ENCODE measurements at places on chromosomes 1 and 21.

DNA sequence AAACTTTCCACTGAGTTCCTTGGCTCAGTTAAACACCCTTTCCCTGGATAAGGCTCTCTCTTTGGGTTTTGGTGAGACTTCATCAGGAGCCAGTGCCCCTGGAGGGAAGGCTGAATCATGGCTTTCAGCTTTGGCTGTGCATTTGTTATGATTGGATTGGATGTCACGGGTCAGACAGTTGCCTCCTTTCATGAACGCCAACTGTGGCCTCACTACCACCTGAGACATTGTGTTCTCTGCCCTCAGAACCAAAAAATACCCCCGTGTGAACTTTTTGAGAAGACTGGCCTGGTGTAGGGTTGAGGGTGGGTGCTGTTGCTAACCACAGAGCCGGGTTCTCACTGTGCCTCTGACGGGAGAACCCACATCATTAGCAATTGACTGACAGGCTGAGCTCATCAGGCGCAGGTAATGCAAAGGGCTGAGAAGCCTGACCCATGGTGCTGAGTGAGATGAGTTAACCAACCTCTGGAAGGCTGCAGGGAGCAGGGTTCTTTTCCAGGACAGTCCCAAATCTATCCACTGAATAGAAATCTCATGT, 65.6 kb downstream of the HHAT start:
- no peak for DNase-seq

DNA sequence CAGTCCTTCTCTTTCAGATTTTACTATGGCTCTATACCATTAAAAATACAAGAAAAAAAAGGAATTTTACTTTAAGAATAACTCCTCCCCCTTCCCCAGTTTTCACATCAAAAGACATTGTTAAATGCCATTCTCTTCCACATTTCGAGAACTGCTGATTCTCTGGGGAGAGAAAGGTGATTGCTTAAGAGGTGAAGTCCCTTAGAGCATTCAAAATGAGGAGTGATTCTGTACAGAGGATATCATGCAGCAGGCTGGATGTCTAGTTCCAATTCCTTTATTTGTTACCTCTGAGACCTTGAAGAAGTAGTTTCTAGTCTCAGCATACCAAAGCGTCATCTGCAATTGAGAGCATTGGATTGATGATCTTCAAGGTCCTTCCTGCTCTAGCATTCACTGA, 46.9 kb downstream of the FMO3 start:
- DNase-seq = no peak

- DNase-seq = no peak
Measured at GRCh38 chr1:45922374-45922773, 119.0 kb downstream of the MAST2 start.

GRCh38 chr1:47031585-47031984, 8.1 kb downstream of the CYP4X1 start:
- no peak for DNase-seq

- DNase-seq = no peak
Measured at GRCh38 chr1:107076841-107077240, 20.4 kb downstream of the PRMT6 start.

DNA sequence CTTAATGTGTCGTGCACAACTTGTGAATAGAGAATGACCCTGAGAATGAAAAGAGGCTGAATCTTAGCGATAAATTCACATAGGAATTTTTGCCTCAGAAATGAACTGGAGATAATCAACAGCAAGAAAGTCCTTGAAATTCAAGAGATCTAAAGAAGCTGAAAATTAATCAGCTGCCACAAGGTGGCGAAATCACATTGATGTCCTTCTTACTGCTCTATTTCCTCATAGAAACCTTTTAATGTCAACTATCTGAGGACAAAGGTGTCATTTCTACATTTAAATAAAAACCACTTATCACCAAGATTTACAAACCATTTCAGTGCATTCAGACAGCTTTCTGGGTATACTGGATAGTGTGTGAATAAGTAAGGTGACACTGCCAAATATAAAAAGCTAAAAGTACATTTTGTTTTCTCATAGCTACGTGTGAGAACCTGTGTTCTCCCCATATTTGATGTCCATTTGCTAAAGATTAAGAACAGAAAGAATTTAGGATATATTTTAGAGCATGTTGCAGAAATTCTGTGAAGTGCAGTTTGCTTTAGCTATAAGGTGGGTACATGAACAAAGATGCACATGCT, 485.3 kb upstream of the PTBP2 start:
- DNase-seq = no peak

- no peak for DNase-seq
Measured at GRCh38 chr1:22222723-22223122, 79.8 kb upstream of the WNT4 start.

DNA sequence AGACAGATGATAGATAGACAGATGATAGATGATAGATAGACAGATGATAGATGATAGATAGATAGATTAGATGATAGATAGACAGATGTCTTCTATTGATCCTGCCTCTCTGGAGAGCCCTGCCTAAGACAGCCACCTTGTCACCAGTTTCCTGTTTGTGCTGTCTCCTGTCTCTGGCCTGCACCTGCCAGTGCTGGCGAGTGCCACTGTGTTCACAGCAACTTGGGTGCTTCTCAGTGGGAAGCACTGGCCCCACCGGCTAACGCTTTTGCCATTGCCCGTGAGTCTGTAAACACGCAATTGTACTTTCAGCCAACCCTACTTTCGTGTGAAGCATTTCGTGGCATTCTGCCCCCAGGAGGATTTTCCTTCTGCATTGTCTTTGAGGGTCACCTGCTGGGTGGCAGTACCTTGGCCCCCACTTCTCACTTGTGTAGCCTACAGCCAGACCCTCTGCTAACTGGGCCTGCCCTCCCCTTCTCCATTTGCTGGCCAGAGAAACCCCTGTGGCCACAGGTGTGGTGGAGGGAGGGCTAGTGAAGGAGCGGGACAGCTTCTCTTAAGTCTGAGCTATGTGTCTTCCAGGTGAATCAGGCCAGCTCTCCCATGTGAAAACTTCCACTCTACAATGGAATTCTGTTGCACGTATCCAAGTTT, 23.4 kb upstream of the PDE9A start:
- DNase-seq = no peak

DNA sequence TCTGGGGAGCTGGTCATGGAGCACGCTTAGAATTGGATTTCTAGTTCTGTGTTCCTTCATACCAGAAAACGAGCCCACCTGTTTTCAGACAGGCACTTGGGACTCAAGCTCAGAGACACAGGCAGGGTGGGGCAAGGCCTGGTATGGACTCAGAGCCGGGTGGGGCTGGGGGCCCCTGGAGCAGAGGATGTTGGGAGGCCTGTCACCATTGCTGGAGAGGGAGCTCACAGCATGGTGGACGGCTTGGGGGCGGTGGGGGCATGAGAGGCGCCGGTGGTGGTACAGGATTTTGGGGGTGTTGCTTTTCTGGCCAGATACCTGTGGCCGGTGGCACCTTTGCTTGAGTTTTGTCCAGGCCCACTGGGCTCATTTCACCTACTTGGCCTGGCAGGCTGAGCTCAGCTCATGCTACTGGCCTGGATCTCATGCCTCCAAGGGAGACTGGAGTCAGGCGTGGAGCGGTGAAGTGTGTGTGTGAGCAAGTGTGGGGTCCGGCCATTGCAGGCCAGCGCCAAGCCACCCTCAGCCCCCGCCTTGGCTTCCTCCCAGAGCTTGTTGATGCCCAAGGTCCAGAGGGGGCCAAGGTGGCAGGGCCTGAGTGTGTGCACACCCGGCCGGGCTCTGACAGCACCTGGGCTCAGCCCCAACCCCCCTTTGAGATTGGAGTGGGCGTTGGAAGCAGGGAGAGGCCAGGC, 8.7 kb downstream of the SLX9 start:
- no peak for DNase-seq

GRCh38 chr1:232550007-232550406, 79.9 kb downstream of the SIPA1L2 start:
- no peak for DNase-seq

- no peak for DNase-seq
Measured at GRCh38 chr1:22533244-22533895, 29.9 kb upstream of the EPHA8 start.

- no peak for DNase-seq
Measured at GRCh38 chr1:72431810-72432209, 149.5 kb upstream of the NEGR1 start.

DNA sequence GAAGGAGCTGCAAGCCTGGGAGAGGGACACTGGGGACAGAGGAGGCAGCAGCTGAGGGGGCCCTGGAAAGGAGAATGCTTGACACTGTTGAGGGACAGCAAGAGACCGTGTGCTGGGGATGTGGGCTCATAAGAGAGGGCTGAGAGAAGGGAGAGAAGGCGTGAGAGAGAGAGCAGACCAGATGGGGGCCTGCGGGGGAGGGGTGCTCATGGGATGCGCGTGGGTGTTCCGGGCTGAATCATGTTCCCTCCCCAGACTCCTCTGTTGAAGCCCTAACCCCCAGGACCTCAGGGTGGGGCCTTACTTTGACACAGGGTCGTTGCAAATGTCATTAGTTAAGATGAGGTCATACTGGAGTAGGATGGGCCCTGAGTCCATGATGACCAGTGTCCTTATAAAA, 40.8 kb downstream of the NTPCR start:
- DNase-seq = no peak

GRCh38 chr1:88812366-88812765, 79.0 kb downstream of the GTF2B start:
- DNase-seq = no peak

DNA sequence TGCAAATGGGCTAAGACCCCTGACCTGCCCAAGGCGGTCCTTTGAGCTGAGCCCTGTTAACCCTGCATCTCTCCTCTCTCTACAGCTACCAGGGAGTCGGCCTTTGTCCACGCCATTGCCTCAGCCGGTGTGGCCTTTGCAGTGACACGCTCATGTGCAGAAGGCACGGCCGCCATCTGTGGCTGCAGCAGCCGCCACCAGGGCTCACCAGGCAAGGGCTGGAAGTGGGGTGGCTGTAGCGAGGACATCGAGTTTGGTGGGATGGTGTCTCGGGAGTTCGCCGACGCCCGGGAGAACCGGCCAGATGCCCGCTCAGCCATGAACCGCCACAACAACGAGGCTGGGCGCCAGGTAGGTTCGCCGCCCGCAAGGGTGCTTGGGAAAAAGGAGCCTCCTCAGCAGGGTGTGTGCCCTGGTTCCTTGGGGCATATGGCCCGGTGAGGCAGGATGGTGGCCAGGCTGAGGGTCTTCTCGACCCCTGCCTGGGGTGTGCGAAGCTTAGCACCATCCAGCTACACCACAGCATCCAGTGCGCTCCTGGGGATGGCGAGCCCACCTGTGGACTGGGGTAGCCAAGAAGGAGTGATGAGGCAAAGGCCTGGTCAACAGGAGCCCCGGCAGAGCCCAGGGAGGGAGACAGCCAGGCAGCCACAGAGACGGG, 31.8 kb upstream of the ARF1 start:
- DNase-seq = no peak

- no peak for DNase-seq
Measured at GRCh38 chr1:233109096-233109495, 158.7 kb downstream of the NTPCR start.

- no peak for DNase-seq
Measured at GRCh38 chr1:58318157-58319005, 228.1 kb downstream of the OMA1 start.

DNA sequence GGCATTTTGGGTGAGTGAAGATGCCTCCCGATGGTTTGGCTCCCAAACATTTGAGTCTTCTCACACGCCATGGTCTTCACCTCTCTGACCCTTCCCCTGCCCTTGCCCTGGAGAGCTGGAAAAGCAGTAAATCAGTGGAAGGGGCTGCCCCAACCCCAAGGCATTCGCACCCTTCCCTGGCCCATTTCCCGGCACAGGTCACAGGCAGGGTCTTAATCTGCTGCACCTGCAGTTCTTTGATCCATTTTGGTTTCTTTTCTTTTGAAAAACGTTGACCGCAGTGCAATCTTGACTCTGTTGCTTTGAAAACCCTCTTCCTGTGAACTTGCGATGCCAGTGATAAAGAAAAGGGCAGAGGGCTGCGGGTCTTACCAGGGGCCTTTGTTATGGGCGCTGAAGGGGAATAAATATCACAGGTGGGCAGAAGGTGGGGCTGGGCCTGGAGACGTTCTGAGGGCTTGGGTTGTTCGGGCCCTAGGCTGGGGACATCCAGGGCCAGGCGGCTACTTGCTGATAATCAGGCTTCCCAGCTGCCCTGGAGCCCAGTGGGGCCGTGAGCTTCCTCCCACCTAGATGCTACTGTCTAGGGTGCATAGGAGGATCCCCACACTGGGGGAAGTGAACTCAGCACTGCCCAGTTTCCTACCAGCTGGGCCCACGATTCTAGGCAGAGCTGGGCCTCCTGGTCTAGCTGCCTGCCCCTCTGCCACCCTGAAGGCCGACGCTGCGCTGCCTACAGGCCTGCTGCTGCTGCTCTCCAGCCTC, 38.6 kb upstream of the EPS8L3 start:
- no peak for DNase-seq

GRCh38 chr1:167819849-167820683, 93.9 kb downstream of the ADCY10 start:
- peak; percentile 6 for DNase-seq

GRCh38 chr1:163055531-163055930, 13.6 kb upstream of the RGS4 start:
- no peak for DNase-seq

DNA sequence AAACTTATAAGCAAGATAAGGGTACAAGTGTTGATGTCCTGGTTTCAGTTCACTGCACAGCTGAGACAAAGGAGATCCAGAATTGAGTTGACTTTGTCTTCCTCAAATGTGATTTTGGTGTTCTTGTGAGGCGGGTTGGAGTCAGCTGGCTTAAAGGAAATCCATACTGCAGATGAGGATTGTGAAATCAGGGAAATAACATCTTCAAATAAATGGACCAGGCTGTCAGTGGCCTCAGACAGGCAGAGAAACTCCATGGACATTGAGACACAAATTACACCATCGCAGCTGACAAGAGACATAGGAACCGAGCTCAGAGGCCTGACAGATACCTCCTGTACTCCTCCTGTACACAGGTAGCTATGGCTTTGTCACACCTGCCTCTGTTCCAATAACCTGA, 27.0 kb upstream of the REG4 start:
- DNase-seq = no peak

DNA sequence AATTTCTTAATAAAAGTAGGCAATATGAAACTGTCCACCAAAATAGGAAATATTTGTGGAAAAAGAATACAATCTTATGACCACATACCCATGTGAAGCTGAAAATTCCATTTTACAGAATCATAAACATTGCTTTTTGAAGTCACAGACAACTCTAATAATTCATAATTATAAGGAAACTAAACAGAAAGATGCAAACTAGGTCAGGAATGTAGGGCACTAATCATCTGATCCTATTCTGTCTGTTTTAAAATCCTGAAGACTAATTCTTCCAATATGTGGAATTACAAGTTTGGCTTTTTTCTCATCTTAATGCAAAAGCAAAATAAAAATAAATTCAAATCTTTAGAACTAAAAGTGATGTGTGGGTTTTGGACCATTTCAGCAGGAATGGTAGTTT, 528.6 kb downstream of the LTN1 start:
- no peak for DNase-seq

GRCh38 chr1:207841293-207841692, 69.6 kb downstream of the CD34 start:
- no peak for DNase-seq

GRCh38 chr1:62213075-62213914, 18.6 kb downstream of the L1TD1 start:
- no peak for DNase-seq
